ENCODE measurements at places on chromosomes 11 and 22. TPM values are rescaled to one million over a fixed set of nuclear protein-coding genes. Genes with fewer than 3 reads are reported as not detected.

DNA sequence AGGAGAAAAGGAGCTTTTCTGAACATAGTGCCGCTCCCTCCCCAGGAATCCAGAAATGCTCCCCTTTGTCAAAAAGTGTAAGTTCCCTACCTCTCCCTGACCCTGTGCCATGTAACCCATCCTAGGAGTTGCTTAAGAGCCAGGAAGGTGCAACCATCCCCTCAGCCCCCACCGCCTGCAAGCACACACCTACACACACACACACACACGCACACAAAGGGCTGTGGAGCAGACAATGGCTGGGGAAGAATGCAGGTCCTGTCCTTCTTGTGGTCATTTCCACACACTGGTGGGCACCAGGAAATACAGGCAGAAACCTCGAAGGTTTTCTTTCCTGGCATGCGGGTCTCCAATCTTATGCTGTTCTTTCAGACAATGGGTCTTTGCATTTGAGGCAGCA, 1.2 kb downstream of the P2RX3 start:
- no peak for DNase-seq

DNA sequence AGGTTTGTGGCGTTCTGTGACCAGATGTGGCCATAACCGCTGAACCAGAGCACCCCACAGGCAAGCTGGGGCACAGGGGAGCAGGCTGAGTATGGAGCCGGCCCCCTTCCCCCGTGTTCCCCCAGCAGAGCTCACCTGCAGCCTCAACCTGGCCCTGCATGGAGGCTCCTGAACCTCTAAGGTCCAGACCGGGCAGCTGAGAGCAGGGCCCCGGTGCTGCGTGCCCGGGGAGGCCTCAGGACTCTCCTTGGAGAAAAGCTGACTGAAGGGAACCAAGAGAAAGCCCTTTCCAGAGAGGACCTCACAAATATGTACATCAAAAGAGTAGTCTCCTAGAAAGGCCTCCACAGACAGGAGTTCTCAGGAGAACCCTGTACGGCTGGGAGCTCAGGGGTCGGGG, 17.4 kb upstream of the IGSF22 start:
- no peak for DNase-seq

DNA sequence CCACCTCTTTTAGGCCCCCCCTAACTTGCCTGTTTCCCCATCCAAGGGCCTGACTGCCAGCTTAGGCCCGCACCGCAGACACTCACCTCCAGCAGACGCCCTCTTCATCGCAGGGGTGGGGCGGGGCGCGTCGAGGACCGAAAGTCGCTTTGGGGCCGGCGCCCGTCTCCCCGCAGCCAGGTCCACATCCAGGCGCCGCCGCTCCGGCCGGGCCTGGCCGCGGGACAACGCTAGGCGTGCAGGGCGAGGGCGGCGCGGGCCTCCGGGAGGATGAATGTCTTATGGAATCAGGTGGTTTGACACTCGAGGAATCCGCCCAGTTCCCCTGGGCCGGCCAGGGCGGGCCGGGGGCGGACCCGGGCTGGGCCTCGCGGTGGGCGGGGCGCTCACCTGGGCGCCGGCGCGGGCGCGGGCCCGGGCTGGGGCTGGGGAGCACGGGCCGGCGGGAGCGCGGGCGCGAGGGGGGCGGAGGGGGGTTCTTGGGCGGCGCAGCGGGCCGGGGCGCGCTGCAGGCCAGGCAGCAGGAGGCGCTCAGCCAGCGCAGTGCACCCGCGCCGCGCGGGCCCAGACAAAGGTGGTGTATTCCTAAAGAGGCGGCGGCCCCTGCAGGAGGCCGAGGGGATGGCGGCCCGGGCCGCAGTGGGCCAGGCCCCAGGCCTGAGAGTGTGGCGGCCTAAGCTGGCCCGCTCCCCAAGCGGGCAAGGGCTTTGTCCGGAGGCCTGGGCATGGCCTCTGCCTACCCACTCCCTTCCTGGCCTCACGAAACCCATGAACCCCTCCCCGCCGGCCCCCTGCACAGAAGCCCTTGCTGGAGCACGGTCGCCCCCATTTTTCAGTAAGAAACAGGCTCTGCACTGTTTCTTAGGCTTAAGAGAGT, 177.6 kb downstream of the IGLL1 start:
- peak; percentile 70 for DNase-seq

GRCh38 chr11:11973361-11973800, 35.0 kb downstream of the DKK3 start:
- DNase-seq, result no peak

GRCh38 chr22:39530116-39530515, 2.4 kb downstream of the RPS19BP1 start:
- no peak for DNase-seq

DNA sequence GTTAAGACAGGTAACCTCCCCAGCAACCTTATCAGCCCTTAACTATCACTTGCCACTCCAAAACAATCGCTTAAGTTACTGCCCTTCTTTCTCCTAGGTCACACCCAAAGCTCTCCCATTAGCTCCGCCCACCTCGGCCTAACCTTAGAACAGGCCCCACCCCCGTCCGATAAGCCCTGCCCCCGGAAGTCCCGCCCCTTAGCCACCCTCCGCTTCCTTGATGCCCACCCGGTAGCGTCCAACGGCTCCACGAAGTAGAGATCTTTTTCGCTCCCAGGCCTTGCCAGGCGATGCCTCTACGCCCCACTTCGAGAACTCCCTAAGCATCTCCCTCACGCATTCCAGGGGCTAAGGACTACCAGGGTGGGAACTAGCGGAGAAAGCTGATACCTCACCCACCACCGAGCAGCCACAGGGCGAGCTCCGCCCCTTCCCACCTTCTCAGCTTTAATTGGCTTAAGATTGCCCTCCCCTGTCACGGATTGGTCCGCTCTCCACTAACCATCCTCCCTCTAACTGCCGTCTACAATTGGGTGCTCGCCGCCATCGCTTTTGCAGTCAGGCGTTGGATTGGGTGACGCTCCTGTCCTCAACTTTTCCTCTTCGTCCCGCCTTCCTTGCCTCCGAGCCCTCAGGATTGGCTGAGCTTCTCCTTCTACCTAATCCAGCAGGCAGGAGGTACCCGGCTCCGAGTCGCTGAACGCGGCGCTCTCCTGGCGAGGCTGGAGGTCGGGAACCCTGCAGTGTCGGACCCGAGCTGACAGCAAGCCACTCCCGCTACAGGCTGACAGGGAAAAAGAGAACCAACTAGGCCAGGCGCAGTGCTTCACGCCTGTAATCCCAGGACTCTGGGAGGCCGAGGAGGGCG, at the start of gene ZBTB3:
Gene ZBTB3, minus strand, starts transcription at position 425 of the 868 bp plus-strand sequence. CDS start 496 bp downstream, outside the sequence.
- DNase-seq, result peak; percentile 97

DNA sequence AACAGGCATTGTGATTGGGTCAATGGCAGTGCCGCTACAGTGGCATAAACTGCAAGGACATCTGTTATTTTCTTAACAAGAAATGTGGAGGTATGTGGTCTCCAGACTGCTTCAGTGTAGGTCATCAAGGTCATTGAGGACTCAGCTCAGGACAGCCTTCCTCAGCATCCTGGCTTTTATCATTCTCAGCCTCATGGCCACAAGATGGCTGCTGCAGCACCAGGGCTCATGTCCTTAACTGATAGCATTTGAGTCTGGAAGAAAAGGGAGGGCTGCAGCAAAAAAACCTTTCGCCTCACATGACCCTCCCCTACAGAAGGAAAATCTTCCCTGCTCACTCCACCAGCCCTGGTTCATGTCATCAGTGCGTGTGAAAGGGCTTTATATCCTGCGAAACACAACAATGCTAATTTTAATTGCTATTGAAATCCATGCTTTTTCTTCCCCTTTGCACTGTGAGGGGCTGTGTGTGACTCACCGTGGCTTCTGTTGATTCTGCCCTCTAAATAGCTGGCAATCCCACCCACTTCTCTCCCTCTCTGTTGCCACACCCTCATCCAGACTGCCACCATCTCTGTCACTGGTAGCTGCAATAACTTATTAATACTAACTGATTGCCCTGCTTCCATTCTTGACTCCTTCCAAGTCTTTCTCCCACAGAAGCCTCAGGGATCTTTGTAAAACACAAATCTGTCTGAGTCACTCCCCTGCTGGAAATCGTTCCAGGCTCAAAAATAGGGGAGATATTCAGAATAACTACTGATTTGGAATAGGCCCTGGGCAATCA, 43.8 kb downstream of the CHRDL2 start:
- DNase-seq, result no peak

- no peak for DNase-seq
Observed at GRCh38 chr11:3838504-3838903, 2.3 kb downstream of the RHOG start.

GRCh38 chr11:19091366-19091765, 25.6 kb upstream of the ZDHHC13 start:
- no peak for DNase-seq

- no peak for DNase-seq
Observed at GRCh38 chr22:40121461-40121860, 56.3 kb upstream of the TNRC6B start.

GRCh38 chr11:129578006-129578405, 202.4 kb downstream of the BARX2 start:
- no peak for DNase-seq

Gene PHF21B
- polyA plus RNA-seq, result 4.2 TPM

Gene LMO2
- polyA plus RNA-seq, result 34.9 TPM

Gene NAALAD2
- polyA plus RNA-seq, result 19.5 TPM

Gene APOBEC3G
- polyA plus RNA-seq, result 9.6 TPM

Data from right renal cortex interstitium (tissue), 3 donors.